GM04504 (cell line): ENCODE measurements at places on chromosomes 13 and 19.
A peak's percentile ranks its signal among the peaks of the same experiment; 100 is the strongest.

- no peak for DNase-seq
These were observed 22.3 kb upstream of the CYSLTR2 start for GRCh38 chr13:48631441-48631840.

DNA sequence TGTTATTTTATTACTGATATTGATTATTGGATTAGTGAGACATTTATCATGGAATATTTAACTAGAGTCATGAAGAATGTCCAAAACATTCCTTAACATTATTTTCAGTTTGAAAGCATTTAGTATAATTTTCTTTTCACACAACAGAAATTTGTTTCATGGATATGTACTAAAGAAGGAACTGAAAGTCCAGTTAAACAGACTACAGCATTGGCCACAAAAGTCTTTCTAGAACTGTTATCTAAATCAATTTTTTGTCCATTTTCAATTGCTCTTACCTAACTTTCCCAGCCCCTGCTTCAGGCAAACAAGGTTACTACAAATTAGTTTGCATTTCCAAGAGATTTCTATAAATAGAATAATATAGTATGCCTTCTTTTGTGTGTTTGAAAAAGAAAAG, 1018.0 kb upstream of the PCDH20 start:
- no peak for DNase-seq

- no peak for DNase-seq
These were observed 350.1 kb downstream of the LIG4 start for GRCh38 chr13:107865318-107865575.

- no peak for DNase-seq
These were observed 30.5 kb upstream of the ADGRE1 start for GRCh38 chr19:6856749-6857372.

DNA sequence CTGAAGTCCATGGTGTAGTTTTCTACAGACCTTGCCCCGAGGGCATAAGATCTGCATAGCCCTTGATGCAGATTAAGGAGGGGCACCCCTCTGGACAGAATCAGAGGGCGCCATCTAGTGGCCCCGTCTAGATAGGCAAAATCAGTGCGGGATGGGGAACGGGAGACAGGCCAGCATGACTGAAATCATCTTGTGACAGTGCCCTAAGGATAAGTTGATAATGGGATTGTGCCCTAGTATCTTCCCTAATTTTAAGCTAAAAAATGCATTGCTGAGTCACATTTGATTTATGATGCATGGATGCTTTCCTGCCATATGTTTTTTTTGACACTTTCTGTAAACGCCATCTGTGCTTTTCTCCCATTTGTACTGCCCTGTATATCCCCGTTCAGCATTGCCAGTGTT, 19.0 kb upstream of the GPI start:
- peak; percentile 50 for DNase-seq

GRCh38 chr19:9644472-9644871, 23.4 kb upstream of the ZNF561 start:
- DNase-seq = no peak
